ENCODE measurements at places on chromosomes 5 and 9.

- DNase-seq = peak; percentile 57
These were observed 389.4 kb upstream of the SLC24A2 start for GRCh38 chr9:20178197-20178596.

DNA sequence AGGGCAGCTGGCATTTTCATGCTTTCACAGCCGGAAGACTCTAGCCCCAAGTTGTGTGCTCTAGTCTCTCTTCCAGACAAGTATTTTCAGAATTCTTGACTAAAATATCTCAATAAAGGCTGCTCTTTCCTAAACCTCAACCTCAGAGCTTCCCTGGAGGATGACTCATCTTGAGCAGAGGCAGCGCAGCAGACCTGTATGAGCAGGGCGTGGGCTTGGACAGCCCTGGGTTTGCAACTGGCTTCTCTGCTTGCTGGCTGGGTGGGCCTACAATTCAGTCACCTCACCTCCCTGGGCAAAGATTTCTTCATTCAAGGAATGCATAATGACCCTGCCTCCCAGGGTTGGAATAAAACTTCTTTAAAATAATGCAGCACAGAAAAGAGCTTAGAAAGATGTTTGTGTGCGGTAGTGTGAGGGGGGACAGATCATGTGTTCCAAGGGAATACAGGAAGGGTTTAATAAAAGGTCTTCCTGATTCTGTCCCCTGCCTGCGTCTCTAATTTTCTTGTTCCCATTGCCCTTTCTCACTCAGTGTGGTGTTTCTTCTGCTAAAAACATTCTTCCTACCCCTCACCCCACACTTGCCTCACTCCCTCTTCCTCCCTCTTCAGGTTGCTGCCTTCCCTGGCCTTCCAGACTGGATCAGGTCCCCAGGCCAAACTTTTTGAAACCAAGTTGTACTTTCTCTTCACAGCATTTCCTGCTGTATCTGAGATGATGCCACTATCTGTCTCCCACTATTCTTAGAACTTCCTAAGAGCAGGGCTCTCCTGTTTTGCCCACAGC is 39.4 kb upstream of the MAP1B start:
- peak; percentile 80 for DNase-seq

GRCh38 chr5:123035918-123036390 is 571 bp downstream of the PPIC start:
- DNase-seq = peak; percentile 29

DNA sequence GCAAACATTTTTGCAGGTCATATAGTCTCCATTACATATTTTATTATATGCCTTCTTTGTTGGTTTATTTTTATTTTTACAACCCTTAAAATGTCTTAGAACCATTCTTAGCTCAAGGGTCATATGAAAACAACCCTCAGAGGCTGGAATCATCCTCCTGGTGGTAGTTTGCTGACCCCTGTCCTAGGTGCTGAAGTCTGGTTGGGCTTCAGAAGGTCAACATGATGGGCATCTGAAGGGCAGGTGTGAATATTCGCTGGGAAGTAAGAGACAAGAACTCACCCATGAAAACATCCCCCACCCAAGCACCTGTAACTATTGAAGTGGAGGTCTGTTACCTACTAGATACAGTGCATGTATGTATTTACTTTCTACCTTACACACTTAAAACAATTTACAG is 75.4 kb downstream of the OSMR start:
- no peak for DNase-seq

DNA sequence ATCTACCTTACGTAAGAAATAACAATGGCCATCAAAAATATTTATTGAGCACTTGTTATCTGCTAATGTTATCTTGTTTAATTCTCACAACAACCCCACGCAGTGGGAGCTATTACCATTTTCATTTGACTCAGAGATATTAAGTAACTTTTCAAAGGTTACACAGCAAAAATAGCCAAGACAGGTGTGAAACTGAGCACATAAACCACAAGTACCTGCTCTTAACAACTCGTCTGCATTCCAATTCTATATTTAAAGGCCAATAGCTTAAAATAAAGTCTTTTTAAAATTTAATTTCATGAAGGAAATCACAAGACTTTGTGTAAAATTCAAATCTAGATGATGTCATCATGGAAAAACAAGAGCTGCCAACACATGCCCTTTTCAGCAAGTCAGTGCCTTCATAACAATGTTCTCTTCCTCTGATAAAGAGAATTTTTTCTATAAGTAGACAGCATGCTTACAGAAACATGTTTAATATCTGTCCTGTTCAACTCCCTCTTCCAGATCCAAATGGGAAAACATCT is 111.6 kb downstream of the MED10 start:
- DNase-seq = no peak

DNA sequence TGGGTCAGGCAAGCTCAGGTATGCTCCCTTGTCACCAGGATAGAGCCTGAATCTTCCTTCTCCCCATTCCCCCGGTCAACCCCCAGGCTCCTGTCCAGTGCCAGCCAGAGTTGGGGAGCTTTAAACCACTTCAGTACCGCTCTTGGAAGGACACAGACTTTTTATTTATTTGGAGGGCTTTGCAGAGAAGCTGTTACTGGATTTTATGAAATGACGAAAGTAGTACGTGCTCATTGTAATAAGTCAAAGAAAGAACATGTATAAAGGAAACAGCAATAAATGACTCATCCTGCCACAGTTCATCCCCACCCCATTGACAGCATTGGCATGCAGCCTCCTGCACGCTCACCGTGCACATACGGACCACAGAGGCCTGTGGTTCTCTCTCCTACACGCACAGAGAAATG is 230.3 kb downstream of the AUH start:
- DNase-seq = peak; percentile 95

DNA sequence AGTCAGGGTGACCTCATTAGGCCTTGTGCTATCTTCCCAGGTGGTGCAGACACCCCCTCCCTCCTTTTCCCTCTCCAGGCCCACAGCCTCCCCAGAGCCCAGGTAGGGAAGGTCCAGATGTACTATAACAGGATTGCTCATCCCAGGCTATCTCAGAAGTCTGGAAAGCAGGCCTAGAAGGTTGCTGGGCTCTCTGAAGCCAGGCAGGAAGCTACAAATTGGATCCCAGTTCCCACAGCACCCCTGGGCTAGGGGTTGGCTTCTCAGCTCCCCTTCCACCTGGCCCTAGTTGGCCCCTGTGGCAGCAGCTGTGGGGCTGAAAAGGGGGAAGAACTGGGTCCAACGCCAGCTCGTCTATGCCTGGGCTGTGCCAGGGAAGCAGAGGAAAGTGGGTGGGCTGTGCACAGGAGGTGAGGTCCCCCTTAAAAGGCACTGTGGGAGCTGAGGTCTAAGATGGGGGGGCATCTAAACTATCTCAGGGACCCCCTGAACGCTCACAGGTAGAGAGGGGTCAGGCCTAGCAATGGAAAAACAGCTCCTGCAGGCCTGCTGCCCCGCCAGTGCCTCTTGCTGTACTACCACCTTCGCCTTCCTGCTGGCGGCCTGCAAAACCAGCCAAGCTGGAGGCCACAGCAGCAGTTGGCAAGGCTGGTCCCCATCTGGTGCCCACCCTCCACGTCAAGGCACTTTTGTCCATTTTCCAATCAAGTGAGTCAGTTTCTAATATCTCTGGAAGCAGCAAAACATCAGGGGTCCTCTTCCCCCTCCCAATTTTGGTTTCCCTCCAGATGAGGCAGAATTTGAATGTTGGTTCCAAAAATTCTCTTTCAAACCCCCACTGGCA is 13.3 kb upstream of the PSMD5 start:
- DNase-seq = no peak

DNA sequence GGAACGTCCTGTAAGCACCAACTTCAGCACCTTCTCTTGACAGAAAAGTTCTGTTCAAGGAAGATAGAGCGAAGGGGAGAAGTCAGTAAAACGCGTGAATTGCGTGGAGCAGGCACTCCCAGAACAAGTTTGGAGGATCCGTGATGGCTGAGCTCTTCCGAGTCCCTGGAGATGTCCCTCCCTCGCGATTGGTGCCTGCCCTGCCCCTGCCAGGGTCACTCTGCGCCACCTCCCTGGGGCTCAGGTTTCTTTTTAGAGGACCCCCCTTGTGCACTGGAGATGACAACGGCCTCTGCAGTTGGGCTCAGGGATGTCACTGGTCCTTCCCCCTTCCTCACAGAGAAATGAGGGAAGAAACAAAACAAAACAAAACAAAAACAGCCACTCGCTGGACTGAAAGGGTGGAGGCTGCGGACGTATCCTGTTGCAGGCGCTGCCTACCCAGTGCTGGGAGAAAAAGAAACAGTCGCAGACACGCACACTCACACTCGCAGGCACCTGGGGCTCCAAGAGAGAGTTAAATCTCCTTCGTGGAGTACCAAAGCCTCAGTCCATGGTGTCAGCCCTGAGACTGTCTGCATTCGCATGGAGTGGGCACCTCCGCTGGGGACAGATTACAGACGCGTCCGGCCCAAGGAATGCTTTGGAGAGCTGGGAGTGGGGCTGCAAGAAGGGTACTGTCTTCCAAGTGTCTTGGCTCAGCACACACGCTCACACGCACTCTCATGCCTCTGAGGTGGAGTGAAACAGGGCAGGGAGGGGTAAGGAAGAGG is 512.7 kb downstream of the SLCO4C1 start:
- DNase-seq = no peak

All from LHCN-M2 (cell line).